Activated CD8-positive, alpha-beta memory T cell treated with anti-CD3 and anti-CD28 coated beads, Interleukin-2, amount 50 U/mL, for 48 hours (primary cell): ENCODE measurements at places on chromosomes 3 and 15.
A peak's percentile ranks its signal among the peaks of the same experiment; 100 is the strongest.

DNA sequence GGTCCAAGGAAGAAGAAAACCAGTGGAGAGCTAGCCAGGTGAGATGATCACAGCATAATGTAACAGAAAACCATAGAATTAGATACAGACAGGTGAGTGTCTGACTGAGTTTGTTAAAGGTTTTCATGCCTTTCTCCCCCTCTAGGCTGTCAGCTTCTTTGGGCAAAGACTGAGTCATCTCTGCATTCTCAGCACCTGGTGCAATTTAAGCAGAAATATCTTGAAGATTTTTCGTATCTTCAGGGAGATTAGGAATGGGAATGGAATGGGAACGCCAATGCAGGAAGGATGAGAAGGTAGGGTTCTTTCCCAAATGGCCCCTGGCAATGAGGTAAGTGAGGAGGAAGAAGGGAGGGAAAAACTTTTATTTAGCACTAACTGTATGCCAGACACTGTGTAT is 122.0 kb upstream of the SLC7A14 start:
- DNase-seq = no peak

DNA sequence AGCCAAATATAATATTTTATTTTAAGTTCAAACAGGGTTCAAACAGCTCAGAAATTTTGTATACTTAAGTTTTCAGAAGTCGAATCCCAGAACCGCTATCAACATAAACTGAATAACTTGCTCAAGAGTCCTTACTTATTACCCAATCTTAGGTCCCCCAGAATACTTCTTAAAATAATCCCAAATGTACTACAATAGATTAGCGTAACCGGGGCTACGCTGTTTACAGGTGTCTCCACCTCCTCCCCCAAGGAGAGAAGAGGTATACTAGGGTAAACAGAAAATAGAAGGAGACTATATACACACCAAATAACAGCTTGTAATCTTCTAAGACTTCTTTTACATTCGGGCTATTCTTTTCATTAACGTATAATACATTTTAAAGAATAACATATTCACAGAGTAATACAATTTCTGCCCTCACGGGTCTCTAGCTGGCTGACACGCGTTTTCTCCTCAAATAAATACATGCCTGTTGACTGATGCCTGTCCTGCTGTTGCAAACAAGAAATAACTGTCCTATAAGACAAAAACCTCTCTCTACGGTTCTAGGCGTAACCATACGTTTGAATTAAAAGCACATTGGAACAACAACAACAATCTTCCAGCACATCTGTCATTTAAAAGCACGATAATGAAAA is 1.3 kb downstream of the DENND4A start:
- no peak for DNase-seq

DNA sequence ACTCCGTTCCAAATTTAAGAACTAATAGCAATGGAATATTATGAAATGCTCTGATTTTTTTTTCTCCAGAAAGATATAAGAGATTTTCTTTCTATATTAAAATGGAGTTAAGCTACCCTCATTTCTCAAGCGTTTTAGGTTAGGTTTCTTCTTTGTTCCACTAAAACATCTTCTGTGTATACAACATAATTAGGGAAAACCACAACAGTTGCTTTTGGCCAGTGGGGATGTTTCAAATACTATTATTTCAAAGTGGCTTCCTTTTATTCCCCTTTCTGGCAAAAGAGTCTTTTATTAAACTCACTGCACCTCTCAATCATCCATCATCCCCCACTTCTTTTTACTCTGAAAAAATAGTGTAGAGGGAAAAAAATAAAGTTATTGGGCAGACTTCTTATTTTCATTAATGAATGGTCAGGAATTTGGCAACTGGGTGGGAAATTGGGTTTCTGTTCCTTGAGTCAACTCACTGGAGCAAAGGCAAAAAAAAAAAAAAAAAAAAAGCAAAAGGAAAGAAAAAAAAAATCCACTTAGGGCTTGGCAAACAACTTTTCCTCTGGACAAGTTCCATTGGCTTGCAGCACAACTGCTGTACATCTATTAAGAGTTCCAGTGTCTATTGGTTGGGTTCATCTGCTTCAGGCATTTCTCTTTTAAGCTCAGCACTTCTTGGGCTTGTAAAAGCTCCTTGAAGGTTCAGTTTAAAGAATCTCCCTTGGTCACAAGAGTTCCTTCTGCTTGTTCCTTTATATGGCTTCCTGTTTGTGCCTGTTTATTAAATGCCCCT is 963.4 kb downstream of the ROBO1 start:
- DNase-seq = no peak

- DNase-seq = no peak
Observed at GRCh38 chr15:68543165-68544008, 35.4 kb upstream of the CORO2B start.

GRCh38 chr15:84570164-84570735 is 30.6 kb upstream of the ZSCAN2 start:
- peak; percentile 79 for DNase-seq

- DNase-seq = no peak
Observed at GRCh38 chr3:5181469-5182141, 5.9 kb upstream of the EDEM1 start.

DNA sequence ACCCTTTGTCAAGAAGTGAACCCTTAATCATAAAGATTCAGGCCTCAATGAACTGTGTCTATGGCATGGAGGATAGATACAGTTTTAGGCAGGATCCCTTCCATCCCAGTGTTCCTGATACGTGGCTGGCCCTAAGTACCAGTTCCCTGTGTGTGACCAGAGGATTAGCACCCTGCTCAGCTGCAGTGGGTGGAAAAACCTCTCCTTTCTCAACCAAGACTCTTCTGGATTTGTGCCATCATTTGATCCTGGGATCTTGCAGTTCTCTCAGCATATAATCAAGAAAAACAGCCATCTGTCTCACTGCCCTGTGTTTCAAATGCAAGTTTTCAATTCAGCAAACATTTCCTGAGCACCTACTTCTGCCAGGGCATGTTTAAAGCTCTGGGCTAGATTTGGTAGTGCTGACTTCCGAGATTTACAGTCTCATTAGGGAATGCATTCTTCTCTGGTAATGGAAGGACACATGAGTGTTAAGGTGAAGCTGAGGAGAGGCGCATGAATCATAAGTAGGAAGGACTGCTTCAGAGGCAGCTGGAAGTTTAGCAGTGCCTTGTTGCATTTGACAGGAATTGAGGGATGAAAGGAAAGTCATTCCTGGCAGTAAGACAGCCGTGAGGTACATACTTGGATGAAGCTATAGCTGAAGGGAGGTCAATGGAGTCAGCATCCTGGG is 388.3 kb downstream of the MFSD1 start:
- DNase-seq = no peak

DNA sequence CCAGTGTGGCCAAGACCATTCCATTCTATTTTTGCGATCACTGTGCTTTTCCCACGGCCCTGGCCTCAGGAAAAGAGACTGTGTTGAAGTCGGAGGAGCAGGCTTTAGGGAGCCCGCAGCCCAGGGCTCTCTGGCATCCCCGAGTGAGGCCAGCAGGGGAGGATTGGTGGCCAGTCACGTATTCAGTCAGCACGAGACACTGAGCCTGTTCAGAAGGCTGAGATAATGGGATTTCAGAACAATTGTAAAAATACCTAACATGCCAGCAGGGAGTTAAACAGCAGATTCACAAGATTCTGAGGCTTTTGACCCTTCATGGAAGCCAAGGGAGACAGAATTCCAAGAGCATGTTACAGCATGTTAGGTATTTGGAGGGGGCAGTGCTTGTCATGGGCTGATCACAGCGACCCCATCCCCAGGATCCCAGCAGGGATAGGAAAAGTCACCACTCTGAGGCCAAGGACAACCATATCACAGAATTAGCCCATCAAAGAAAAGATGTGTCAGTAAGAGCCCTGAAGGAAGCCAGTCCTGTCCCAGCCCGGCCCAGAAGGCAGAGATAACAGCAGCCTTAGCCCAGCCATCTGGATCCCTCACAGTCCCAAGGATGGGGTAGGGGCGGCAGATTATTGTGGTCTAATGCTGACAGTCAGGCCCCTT is 40.6 kb downstream of the AMOTL2 start:
- DNase-seq = no peak

GRCh38 chr15:38373016-38373415 is 80.9 kb upstream of the FAM98B start:
- no peak for DNase-seq

- DNase-seq = no peak
Observed at GRCh38 chr15:57333487-57333886, 42.8 kb upstream of the CGNL1 start.

- no peak for DNase-seq
Observed at GRCh38 chr3:64209866-64210621, 15.2 kb downstream of the PRICKLE2 start.

- DNase-seq = no peak
Observed at GRCh38 chr15:56281145-56281544, 37.5 kb upstream of the RFX7 start.

DNA sequence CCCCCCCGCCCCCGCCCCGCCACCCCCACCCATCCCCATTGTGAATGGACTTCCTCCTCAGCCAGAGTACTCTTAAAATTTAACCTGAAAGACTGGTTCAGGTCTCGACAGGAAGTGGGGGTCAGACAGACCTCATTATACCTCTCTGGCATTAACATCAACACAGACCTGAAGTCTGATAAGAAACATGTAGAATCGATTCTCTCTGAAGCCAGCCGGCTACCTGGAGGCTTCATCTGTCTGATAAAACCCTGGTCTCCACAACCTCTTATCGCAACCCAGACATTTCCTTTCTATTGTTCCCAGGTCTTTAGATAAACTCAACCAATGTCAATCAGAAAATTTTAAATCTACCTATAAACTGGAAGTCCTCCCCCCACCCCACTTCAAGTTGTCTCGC is 42.6 kb downstream of the SLCO2A1 start:
- DNase-seq = no peak

GRCh38 chr3:15361494-15362214 is 29.3 kb upstream of the SH3BP5 start:
- peak; percentile 76 for DNase-seq

GRCh38 chr3:186976837-186977750 is 46.8 kb downstream of the ST6GAL1 start:
- no peak for DNase-seq

DNA sequence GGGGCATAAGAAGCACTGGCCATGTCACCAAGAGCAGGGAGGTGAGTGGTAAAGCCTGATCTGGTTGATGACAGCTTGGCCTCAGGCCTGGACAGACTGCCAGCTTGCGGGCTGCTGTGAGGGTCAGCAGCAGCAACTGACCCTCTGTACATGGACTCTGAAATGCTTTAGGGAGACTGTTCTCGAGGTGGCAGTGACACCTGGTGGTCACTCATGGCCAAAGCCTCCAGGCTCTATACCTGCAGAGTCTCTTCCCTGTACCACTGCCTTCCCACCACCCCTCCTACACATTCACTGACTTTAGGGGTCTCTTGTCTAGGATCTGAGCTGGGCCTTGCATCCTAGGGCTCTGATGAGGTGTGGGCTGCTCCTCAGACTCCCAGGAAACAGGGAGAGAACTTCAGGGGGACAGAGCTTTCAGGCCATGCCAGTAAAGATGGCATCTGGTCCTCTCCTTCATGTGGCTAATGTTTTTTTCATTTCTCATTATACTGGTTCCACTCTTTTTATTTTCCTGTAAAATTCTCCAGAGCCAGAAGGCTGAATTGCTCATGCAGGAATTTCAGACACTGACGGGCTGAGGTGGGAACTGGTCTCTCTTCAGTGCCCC is 17.2 kb upstream of the TIMP4 start:
- no peak for DNase-seq

DNA sequence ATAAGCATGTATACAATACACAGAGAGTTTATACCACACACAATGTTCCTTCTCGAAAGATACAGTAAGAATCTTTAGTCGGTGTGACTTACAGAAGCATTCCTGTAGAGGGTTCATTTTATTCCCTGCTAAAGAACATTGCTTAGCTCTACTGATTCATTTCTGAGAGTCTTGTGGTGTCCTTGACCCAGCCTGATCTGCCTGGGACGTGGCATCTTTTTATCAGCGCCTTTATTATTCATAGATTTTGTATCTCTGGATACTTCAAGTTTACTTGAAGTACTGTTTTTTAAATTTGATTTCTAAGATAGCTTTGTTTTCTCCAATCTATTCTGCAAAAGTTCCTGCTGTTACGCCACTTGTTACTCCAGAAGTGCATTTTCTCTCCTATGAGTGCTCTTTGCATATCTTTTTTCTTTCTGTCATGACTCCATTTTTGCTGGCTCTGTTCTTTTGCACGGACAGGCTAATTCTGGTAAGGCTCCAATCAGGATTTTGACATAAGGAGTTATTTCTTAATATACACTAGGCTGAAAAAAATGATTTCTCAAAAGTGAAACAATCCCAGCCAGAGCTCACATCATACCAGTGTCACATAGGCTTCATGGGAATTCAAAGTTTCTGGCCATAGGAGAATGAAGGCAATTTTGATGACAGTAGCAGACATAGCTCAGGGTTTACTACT is 114.5 kb upstream of the TNIK start:
- DNase-seq = no peak

DNA sequence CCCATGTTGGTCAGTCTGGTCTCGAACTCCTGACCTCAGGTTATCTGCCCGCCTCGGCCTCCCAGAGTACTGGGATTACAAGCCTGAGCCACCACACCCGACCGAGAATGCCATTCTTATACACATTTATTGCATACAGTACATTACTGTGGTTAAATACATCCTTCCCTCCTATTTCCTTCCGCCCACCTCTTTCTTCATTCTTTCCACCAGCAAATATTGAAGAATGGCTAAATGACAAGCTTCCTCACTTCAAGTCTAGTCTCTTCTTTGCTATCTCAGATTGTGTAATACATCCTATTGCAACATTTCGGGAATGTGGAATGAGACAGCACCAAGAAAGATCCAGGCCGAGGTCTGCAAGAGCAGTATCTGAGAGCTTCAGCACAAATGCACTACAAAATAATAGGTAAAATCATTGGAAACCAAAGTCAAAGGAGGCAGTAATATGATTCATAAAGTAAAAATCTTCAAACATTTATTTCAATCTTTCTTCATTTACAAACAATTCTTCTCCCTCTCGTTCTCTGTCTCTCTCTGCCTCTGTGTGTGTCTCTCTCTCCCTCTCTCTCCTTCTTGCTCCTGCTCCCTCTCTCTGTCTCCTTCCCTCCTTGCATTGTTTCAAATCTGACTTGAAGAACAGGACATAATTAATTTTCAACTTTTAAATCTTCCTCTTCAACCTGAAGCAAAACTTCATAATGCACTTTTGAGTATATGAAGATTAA is 94.7 kb upstream of the TGFBR2 start:
- DNase-seq = no peak

- no peak for DNase-seq
Observed at GRCh38 chr15:59999612-60000112, 4.4 kb upstream of the FOXB1 start.

DNA sequence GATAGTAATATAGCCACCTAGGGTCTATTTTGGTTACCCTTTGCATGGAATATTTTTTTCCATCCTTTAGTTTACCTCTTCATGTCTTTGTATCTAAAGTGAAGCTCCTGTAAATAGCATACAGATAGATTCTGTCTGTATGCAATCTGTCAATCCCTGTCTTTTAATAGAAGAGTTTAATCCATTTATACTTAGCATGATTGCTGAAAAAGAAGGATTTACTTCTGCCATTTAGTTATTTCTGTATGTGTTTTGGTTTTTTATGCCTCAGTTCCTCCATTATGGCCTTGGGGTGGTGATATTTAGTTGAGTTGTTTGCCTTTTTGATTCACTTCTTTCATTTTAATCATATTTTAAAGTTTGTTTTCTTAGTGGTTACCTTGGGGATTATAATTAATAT is 29.0 kb downstream of the PCCB start:
- DNase-seq = no peak
